ENCODE measurements at places on chromosomes 5 and 9. TPM values are rescaled to one million over a fixed set of nuclear protein-coding genes. Genes with fewer than 3 reads are reported as not detected.

DNA sequence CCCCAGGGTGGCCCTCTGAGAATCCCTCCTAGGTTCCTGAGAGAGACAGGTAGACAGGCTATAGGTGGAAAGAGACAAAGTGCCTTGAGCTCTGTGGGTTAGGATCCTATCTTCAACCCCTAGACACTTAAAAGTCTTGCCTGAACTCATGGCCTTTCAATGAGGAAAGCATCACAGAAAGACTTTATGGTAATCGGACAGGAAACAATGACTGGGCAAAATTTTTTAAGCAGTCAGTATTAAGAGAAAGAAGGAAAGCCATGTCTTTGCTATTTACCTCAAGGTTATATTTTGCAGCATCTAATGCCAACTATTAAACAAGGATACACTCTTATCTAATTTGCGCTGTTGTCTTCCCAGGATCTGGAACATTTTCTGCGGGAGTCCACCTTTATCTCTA lies 93.2 kb downstream of the PCSK1 start:
- peaks cover 13% of the 10 kb centered on the region for H3K4me1 ChIP-seq
- H3K27ac ChIP-seq, result no peak overlapping the region
- no peak for DNase-seq

- peak overlapping the region; percentile 44 for H3K27ac ChIP-seq
- H3K36me3 ChIP-seq, result no peaks in the 10 kb centered on the region
- H3K27me3 ChIP-seq, result no peaks in the 10 kb centered on the region
- H3K4me1 ChIP-seq, result peaks cover 20% of the 10 kb centered on the region
- no peak overlapping the region for H3K4me3 ChIP-seq
These were observed 14.0 kb upstream of the TCF7 start for GRCh38 chr5:134100283-134101091.

DNA sequence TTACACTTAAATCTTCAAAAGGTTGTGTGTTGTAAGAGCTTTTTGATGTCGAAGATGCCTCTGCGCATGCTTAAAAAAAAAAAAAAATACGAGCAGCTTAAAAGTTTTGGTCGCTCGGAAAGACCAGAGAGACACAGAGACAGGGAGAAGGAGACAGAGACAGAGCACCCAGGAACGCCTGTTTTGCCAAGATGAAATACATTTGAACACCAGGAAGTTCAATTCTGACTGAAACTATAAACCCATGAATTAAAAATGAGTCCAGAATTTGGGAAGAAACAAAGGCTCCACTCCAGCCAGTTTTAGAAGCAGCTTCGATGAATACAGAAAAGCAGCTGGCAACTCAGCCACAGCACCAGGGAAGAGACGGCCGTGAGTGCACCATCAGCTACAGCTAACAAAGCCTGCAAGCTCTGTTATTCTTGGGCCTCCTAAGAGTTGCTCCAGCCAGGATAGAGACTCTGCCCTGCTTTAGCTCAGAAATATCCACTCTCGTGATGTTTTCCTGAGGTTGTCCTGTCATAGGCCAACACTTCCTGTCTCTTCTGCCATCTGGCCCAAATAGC lies 2.5 kb upstream of the ZNF474 start:
- peak overlapping the region; percentile 78 for H3K27ac ChIP-seq
- DNase-seq, result peak; percentile 9
- peaks cover 10% of the 10 kb centered on the region for H3K4me1 ChIP-seq
- H3K36me3 ChIP-seq, result no peaks in the 10 kb centered on the region

DNA sequence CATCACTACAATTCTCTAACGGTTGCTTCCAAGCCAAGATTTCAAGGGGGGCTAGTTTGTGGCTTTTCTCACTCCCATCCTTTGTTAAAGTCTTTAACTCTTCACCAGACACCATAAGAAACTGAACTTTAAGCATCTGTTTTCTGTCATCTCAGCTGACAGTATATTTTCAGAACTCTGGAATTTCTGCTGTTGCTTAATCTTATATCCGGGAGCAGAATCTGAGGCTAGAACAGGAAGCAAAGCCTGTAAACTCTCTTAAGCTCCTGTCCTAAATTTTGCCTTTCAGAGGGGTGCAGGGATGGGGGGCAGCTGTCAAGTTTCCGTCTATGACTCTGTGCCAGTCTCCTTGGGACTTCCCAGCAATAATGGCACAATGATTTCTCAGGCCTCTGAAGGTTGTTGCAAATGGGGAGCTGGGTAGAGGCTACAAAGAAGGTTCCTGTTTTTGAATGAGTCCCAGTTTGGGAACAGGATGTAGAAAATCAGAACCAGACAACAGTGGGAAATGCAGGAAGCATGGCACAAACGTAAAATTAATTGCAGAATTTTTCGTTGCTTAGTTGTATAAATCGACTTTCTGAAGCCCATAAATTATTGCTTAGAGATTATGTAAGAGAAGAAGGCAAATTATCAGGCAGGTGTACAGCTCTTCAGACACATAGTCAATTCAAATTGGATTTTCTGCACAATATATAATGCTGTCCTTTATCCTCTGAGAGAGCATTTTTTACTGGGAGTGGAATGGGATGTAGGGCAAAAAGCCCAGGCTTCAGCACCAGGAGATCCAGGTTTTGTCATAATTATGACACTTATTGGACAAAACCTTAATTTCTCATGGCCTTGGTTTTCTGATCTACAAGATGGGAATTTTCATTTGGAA lies 430.9 kb downstream of the DMAC1 start:
- no peaks in the 10 kb centered on the region for H3K36me3 ChIP-seq
- peak overlapping the region; percentile 63 for H3K27ac ChIP-seq
- peak; percentile 35 for DNase-seq
- H3K4me1 ChIP-seq, result peaks cover 20% of the 10 kb centered on the region
- no peak overlapping the region for H3K4me3 ChIP-seq

GRCh38 chr5:68593211-68593671 lies 377.7 kb downstream of the PIK3R1 start:
- H3K4me1 ChIP-seq, result peaks cover 10% of the 10 kb centered on the region
- H3K4me3 ChIP-seq, result no peak overlapping the region
- no peak for DNase-seq
- H3K27ac ChIP-seq, result no peak overlapping the region
- no peaks in the 10 kb centered on the region for H3K36me3 ChIP-seq

DNA sequence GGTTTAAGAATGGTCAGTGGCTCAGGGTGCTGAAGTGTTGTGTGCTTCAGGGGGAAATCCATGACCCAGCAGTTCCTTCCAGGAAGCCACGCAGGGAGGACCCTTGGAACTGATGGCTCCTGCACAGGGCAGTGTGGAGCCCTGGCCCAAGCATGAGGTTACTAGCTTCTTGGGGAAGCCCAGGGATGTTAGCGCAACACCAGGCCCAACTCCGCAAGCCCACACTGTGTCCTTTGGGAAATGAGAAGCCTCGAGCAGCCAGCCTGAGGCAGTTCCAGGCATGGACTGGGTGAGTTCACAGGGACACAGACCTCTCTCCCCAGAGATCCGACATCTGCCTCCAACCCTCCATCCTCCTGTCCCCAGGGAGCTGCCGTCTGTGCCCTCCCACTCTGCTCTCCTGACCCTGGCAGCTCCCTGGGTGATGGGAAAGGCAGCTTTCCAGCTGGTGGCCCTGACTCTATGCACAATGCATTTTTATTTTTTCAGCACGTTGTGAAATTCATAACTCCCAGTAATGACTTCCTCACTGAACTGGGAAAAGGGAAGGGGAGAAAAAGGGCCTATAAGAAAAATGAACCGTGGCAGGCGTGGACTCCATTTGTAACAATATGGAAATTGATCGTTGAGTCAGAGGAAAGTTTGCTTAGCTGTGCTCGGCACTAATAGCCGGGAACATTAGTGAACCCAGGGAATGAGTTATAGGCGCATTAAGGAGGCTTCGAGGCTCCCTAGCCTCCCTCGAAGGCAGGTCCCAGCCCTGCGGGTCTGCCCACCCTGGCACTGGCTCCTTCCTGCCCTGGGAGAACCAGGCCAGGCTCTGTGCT lies 34.1 kb downstream of the LMX1B start:
- no peak overlapping the region for H3K4me3 ChIP-seq
- peaks cover 83% of the 10 kb centered on the region for H3K27me3 ChIP-seq
- H3K36me3 ChIP-seq, result no peaks in the 10 kb centered on the region

HAVCR2 gene
- total RNA-seq, result 1.7 TPM

PPP1R26 gene
- total RNA-seq, result 15.6 TPM

DNA sequence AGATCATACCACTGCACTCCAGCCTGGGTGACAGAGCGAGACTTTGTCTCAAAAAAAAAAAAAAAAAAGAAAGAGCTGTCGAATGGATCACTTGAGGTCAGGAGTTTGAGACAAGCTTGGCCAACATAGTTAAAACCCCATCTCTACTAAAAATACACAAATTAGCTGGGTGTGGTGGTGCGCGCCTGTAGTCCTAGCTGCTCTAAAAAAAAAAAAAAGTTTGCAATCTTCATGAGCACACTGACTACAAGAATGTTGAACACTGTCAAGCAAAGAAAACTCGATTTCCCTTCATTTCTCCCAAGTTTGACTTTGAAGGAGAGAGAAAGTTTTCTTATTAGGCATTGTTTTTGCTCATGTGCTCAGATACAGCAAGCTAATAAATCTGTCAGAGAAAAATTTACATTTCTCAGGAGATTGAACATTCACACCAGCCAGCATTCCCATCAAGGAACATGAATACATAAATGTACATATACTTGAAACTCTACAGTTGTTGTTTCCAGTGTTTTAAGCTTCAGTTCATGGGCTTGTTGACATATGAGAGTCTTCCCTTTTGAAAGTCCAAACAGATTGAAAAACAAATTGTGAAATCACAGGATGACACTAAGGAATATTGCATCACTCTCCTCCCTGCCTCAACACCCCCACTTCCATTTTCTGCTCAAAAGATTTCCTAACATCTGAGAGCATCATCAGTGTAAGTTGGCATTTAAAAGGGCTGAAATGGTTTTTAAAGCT lies 81.8 kb downstream of the ARRDC3 start:
- H3K27me3 ChIP-seq, result no peaks in the 10 kb centered on the region
- H3K4me3 ChIP-seq, result no peak overlapping the region
- H3K4me1 ChIP-seq, result no peaks in the 10 kb centered on the region

DNA sequence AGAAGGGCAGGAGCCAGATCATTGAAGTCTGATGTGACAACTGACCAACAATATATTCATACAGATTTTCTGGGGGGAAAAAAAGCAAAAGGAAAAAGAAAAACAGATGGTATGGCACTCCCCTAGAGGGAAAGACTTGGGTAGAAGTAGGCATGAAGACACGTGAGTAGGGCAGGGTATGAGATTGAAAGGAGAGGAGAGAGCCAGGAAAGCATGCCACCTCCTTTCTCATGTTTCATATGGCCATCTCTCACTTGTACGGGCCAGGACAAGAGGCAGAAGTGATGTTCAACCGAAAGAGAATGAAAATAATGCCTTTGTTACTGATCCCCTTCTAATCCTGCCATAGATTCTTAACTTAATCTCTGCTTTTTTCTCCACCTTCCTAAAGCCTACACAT lies 139.0 kb upstream of the ACTBL2 start:
- H3K4me1 ChIP-seq, result no peaks in the 10 kb centered on the region
- DNase-seq, result no peak
- H3K4me3 ChIP-seq, result no peak overlapping the region
- H3K36me3 ChIP-seq, result no peaks in the 10 kb centered on the region
- no peaks in the 10 kb centered on the region for H3K27me3 ChIP-seq
- H3K27ac ChIP-seq, result no peak overlapping the region

CYLC2 gene
- total RNA-seq, result not detected

DNA sequence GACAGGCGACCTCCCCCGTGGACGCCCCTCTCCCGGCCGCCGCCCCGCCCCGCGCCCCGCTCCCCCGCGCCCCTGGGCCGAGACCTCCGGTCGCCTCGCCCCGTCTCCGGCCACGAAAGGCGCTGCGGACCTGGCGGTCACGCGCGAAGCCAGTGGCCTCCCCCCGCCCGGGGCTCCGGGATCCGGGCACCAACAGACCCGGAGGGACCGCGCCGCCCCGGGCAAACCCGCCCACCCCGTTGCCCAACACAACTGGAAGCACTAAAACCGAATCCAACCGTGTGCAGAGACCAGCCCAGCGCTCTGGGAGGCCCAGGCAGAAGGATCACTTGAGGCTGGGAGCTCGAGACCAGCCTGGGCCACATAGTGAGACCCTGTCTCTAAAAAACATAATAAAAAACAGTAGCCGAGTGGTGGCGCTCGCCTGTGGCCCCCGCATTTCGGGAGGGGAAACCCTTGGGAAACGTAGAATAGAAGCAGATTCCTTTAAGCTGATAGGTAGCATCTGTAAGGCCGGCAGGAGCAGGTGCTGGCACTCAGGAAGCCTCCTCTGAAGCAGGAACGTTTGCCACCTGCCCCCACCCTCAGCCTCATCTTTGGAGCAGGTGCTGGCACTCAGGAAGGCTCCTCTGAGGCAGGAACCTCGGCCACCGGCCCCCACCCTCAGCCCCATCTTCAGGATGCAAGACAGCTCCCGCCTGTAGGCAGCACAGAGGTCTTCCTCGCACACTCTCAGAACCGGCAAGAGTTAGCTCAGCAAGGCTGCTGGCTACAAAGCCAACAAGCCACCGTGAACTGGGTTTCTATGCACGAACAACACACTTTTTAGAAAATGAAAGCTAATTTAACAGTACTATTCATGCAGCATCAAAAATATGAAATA lies 4.6 kb upstream of the SLC9A3 start:
- no peak for DNase-seq
- no peak overlapping the region for H3K4me3 ChIP-seq
- H3K27ac ChIP-seq, result no peak overlapping the region
- no peaks in the 10 kb centered on the region for H3K36me3 ChIP-seq
- peaks cover 63% of the 10 kb centered on the region for H3K27me3 ChIP-seq

LECT2 gene
- total RNA-seq, result 25.0 TPM

- H3K27me3 ChIP-seq, result no peaks in the 10 kb centered on the region
- H3K36me3 ChIP-seq, result no peaks in the 10 kb centered on the region
- no peak overlapping the region for H3K27ac ChIP-seq
- DNase-seq, result no peak
- no peak overlapping the region for H3K4me3 ChIP-seq
These were observed 92.1 kb downstream of the TLE4 start for GRCh38 chr9:79663878-79664277.

DNA sequence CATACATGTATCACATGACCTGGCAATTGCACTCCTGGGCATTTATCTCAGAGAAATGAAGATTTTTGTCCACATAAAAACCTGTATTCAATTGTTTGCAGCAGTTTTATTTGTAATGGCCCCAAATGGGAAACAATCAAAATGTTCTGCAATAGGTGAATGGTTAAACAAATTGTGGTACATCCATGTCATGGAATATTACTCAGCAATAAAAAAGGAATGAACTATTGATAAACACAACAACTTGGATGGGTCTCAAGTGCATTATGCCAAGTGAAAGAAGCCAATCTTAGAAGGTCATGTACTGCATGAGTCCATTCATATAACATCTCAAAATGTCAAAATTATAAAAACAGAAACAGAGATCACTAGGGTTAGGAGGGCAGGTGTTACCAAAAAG lies 1.5 kb upstream of the NDUFS4 start:
- H3K4me1 ChIP-seq, result peaks cover 7% of the 10 kb centered on the region
- no peak overlapping the region for H3K4me3 ChIP-seq
- no peaks in the 10 kb centered on the region for H3K36me3 ChIP-seq
- no peak for DNase-seq
- H3K27ac ChIP-seq, result no peak overlapping the region

DNA sequence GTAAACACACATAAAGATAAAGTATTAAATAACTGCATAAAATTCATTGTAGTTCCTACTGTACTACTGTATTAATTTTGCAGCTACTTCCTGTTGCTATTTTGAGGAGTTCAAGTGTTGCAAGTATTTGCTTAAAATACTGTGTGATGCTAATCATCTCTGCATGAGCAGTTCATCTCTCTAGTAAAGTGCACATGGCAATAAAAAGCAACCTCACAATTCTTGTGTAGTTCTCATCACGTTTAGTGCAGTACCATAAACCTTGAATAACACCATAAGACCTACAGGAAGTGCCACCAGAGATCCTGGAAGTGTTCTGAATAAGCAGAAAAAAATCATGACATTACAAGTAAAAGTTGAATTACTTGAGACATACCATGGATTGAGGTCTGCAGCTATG lies 34.6 kb downstream of the CPLANE1 start:
- no peaks in the 10 kb centered on the region for H3K4me1 ChIP-seq
- peak; percentile 19 for DNase-seq
- H3K27ac ChIP-seq, result no peak overlapping the region
- H3K27me3 ChIP-seq, result no peaks in the 10 kb centered on the region
- no peaks in the 10 kb centered on the region for H3K36me3 ChIP-seq
- H3K4me3 ChIP-seq, result no peak overlapping the region

HRH2 gene
- 2.5 TPM for total RNA-seq
